ENCODE measurements at places on chromosomes 7 and 10. TPM values are rescaled to one million over a fixed set of nuclear protein-coding genes. Genes with fewer than 3 reads are reported as not detected.

GRCh38 chr10:110209926-110210673, 2.7 kb downstream of the MXI1 start:
- DNase-seq = peak; percentile 18

- DNase-seq = peak; percentile 91
These were observed 595 bp upstream of the SUN1 start for GRCh38 chr7:831596-832166.

GRCh38 chr10:84537447-84537931, 209.1 kb downstream of the CCSER2 start:
- peak; percentile 54 for DNase-seq

DNA sequence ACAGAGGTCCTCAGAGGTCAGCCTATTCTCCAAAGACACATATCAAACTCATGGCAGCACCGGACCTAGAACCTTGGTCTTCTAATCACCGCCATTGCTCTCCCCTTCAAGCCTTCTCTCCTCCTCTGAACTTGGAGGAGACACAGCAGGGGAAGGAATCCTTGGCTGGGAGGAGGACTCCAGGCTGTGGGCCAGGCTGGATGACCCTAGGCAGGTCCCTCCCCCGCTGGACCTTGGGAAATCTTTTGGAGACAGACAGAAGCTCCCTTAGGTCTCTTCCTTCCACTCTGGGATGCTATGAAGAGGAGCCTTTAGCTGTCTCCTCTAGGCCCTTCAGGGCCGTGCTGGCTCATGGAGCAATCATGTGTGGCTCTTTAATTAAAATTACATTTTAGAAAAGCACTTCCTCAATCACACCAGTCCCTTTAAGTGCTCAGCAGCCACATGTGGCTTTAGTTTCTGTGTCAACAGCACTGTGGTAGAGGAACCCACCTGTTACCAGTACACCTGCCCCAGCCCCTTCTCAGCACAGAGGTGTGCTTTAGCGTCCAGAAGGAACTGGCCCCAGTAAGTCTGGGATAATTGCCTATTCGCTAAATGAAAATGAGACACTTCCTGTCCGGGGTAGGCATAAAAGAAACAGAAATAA, 238.2 kb downstream of the CELF2 start:
- no peak for DNase-seq

DNA sequence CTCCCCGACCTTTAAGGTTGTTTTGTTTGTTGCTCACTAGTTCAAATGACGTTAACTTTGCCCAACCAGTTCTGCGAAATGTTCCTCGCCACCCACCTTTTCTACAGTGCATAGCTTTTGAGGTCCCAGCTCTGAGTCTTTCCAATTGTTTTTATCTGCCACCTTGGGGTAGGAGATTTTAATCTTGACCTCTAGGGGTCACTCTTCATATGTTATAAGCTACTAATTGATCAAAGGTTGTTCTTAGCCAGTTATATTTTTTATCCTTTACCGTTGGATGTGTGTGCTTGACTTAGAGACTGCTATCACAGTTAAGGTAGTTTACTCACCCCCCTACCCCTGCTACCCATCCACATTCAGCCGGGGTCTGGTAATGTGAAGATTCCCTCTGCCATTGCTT, 372.4 kb downstream of the SUGCT start:
- DNase-seq = no peak

- no peak for DNase-seq
These were observed 13.2 kb downstream of the YKT6 start for GRCh38 chr7:44213877-44214388.

DNA sequence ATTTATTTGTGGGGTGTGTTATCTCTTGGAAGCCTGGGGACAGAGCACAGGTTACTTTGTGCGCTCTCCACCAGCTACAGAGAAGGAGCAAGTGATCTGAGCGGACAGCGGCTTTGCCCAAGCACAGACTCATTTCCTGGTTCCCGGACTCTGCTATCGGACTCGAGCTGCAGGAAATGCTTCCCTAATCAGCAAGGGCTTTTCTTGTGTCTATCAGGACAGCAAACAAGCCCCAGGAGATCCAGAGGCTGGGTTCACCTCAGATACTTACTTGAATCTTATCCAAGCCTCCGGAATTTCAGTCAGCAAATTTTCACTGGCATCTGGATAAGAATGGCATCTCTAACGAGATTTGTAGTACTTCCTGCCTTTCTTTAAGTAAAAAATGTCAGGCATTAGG, 27.8 kb downstream of the MRC1 start:
- peak; percentile 46 for DNase-seq

- no peak for DNase-seq
These were observed 83.0 kb downstream of the SORBS1 start for GRCh38 chr10:95478185-95478584.

DNA sequence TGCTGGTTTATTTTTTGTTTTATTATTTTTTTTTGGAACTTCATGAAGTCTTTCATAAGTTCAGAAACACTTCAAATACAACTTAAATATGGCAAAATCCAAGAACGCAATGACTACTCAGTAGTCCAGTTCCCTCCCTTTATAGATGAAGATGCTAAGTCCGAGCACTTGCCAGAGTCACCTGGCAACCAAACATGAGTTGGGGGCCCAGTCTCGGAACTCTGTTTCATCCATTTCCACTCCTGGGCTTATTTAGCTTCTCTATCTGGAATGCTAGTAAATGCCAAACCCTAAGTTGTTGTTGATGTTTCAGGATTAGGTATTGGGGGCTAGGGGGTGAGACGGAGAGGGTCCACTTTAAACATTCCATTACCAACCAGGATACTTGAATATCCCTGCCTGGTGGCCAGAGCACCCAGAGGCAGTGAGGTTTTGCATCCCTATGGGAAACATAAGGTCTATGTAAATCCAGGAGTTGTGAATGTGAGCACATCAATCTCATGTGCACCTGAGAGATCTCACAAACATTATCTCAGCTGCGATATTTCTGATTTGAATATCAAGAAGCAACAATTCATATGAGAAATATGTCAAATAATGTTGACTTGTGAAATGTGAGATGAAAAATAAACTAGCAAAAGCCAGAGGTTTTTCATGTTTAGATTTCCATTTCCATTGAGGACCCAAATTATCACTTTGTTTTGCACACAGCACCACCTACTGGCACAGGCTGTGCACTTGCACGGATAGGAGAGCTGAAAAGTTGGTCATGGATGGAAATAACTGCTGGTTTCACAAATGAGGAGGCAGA, 129.3 kb downstream of the PKD1L1 start:
- peak; percentile 84 for DNase-seq

DNA sequence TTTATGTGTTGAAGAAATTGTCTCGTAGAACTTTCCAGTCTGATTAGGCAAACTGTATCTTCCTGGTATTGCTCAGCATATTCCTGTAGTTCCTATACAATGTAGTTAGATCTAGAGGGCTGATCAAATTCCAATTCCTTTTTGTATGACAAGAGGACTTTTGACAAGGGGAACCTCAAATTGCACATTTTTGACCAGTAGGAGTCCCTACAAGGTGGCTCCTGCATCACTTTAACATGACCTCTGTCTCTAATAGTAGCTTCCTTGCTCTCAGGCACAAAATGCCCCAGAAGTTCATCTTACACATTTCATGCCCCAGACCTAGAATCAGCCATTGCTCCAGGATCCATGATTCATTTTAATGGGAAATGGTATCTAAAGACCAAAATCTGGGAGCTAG, 18.7 kb downstream of the HERPUD2 start:
- no peak for DNase-seq

DNA sequence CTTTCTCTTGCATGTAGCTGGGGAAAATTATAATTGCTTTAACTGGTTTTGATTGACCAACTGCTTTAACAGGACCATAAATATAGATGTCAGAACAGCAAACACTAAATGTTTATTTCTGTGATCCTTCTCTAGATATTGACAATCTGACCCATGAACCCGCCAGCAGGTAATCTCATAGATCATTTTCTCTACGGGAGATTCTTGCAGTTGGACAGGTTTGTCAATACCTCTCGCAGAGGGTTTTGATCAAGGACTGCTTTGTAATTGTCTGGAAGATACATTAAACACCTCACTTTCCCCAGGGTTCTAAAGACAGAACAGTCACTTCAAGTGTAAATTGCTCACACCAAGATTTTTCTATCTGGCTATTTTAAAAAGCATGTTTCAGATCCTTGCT, 235.8 kb upstream of the RHOBTB1 start:
- DNase-seq = no peak

GRCh38 chr10:71286521-71287294, 32.4 kb upstream of the SLC29A3 start:
- no peak for DNase-seq

The LIPM gene
- total RNA-seq = not detected

The ANLN gene
- 373 TPM for total RNA-seq

The ICA1 gene
- 0.13 TPM for total RNA-seq

The TRIM73 gene
- total RNA-seq = 0.83 TPM

The LMBR1 gene
- 52.0 TPM for total RNA-seq

The ADARB2 gene
- total RNA-seq = 0.11 TPM

The NPFFR1 gene
- not detected for total RNA-seq

The CALCR gene
- not detected for total RNA-seq

The KLF14 gene
- not detected for total RNA-seq

The TMEM213 gene
- not detected for total RNA-seq

The UCN3 gene
- total RNA-seq = not detected

All from LHCN-M2 (cell line).